ENCODE measurements at places on chromosomes 2 and 18.
A peak's percentile ranks its signal among the peaks of the same experiment; 100 is the strongest.

- DNase-seq = no peak
These were observed 802.6 kb upstream of the CHAC2 start for GRCh38 chr2:52964916-52965530.

DNA sequence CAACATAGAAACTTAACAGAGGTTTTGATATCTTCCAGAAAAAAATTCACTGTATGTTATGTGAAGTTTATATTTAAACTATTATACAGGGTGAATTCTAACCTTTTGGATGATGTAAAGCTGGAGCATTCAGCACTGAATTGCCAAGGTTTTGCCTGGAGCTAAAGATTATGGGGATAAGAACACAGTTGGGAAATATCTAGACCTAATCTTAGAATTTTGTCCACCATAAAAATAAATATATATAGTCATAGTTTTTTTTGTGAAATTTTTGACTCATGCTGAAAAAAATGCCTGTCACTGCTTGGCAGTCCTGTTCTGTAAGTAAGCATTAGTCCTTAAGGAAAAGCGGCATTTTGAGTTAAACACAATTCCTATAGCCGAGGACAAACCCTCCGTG lies 339.3 kb upstream of the TMEFF2 start:
- no peak for DNase-seq

- DNase-seq = no peak
These were observed 26.8 kb downstream of the AAK1 start for GRCh38 chr2:69616755-69617154.

DNA sequence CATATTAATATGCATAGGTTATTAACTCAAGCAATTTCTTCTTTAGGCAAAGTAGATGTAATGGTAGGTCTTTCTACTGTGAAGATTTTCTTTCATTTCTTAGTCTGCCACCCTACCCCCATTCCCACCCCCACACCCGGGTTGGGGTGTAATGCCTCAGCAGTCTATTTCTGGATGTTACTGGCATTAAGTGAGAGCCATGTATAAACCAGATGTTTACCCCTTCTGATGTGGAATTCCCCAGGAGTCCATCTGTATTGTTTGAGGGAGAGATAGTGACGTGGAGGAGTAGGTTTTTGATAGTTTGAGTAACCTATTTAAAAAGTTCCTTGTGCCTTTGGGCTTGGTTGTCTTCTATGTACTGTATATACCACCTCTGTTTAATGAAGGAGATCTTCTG lies 11.8 kb downstream of the TDRD15 start:
- DNase-seq = no peak

DNA sequence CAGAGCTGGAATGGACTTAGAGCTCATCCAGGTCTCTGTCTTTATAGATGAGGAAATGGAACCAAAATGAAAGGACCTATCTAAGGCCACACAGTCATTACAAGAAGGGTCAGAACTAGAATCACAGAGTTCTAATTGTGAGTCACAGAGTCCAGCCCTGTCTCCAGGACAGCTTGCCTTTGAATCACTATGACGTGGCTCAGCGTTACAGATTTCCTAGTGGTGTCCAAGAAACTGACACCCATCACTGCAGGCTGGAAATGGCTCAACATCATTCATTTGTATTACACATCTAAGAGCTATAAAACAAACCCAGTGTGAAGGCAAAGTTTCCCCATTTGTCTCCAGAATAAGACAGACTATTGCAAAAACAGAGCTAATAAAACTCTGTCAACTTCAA lies 164.3 kb upstream of the SIX2 start:
- no peak for DNase-seq

GRCh38 chr2:85266146-85267041 lies 61.4 kb downstream of the TGOLN2 start:
- DNase-seq = peak; percentile 64

- DNase-seq = no peak
These were observed 32.8 kb downstream of the TGFA start for GRCh38 chr2:70520825-70521224.

DNA sequence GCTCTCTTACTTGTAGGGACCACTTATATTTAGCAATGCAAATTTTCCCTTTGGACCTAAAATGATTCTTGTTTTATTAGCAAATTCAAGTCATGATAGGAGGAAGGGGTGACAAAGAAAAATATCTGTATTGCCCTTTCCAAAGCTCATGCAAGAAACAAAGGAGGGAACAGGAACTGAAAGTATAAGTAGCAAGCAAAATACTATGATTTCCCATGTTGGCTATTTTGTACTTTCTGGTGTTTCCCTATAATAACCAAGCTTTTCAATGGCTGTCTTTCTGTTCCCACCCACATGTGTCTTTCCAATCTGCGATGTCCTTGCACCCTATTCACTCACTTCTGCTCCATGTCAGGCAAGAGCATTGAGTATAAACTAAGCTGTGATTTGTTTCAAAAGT lies 279.7 kb downstream of the RNF144A start:
- no peak for DNase-seq

DNA sequence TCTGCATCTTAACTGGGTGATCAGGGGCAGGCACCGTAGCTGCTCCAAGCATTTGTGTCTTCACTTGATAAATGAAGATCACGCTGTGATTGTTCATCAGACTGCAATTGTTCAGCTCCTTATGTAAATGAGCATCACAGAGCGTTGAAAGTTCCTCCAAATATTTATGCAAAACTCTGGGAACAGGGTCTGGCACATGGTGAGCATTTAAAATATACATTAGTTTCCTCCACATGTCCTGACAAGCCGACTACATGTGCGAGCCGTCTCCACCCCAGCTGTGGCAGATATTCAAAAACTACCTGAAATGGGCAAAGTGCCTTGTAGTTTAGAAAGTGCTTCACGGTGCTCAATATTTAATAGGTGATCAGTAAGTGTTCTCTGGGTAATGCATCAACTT lies 175.1 kb upstream of the ID2 start:
- no peak for DNase-seq

- DNase-seq = no peak
These were observed 314.5 kb upstream of the RGPD4 start for GRCh38 chr2:107511970-107512789.

DNA sequence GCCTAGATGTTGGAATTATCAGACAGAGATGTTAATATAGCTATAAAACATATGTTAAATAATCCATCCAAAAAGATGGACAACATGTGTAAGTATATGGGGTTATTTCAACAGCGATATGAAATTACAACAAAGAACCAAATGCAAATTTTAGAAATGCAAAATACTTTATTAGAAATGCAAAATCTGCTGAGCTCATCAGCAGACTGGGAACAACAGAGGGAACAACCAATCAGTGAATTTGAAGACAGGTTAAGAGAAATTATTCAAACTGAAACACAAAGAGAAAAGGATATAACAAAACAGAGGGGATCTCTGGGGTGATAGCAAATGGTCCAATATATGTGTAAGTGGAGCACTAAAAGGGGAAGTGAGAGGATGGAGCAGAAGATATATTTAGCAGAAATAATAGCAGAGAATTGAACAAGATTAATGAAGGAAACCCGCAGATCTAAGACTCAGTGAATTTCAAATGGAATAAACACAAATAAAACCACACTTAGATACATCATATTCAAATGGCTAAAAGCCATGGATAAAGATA lies 13.5 kb upstream of the HS6ST1 start:
- DNase-seq = no peak

- DNase-seq = no peak
These were observed 210.4 kb upstream of the CXCR4 start for GRCh38 chr2:136328207-136328795.

GRCh38 chr18:46215902-46216723 lies 111.9 kb downstream of the HAUS1 start:
- no peak for DNase-seq

- DNase-seq = no peak
These were observed 12.8 kb downstream of the TMEM127 start for GRCh38 chr2:96253006-96253405.

- DNase-seq = no peak
These were observed 22.0 kb downstream of the SMAD7 start for GRCh38 chr18:48928787-48929186.
